ENCODE measurements at places on chromosomes 2 and 18.

DNA sequence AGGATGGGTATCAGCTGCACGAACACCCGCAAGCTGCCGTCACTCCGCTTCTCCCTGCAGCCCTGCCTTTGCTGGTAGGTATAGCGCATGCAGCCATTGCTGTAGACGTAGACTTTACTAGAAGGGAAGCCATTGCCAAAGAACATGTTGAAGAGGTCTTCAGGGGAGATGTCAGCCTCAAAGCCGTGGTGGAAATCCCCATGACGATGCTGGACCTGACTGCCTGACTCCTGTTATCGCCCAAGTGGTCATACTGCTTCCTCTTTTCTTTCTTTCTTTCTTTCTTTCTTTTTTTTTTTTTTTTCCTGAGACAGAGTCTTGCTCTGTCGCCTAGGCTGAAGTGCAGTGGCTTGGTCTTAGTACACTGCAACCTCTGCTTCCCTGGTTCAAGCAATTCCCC, 68.7 kb upstream of the SPRED2 start:
- DNase-seq = no peak

GRCh38 chr18:8276406-8276805, 332.8 kb upstream of the RAB12 start:
- no peak for DNase-seq

DNA sequence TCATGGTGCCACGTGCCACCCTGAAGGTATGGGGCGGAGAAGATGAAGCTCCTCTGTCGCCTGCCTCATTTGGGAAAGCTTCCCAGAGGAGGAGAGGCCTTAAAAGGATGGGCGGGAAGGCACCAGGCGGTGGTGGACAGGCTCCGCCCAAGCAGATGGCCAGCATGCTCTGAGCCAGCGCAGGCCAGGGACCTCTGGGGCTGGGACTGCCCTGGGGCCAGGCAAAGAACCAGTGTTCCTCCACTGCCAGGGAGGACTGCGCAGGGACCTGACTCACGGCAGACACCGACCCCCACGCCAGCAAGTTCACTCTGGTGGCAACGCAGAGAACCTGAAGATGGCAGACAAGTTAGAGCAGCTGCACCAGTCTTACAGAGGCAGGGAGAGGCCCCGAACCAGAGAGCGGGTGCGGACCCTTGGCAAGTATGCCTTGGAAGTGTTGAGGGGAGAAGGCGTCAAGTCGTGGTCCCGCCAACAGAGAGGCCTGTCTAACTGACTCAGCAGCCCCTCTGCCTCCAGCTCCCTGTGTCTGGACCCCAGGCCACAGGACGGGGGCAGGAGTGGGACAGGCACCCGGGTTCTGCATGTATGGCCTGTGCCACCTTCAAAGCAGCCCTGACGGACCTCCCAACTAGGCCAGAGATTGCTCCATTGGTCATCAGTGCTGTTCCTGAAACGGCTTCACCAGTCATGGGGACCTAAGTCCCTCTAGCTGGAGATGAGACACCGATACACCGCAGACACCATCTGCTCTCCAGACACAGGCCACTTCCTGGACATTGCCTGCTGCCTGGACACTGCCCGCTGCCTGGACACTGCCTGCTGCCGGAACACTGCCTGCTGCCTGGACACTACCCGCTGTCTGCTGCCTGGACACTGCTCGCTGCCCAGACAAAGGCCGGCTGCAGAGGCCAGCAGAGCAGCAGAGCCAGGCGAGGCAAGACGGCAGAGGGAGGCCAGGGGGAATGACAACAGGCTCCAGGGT, 124.7 kb downstream of the HDAC4 start:
- DNase-seq = peak; percentile 69

- DNase-seq = no peak
Measured at GRCh38 chr2:71777946-71778345, 324.6 kb downstream of the DYSF start.

DNA sequence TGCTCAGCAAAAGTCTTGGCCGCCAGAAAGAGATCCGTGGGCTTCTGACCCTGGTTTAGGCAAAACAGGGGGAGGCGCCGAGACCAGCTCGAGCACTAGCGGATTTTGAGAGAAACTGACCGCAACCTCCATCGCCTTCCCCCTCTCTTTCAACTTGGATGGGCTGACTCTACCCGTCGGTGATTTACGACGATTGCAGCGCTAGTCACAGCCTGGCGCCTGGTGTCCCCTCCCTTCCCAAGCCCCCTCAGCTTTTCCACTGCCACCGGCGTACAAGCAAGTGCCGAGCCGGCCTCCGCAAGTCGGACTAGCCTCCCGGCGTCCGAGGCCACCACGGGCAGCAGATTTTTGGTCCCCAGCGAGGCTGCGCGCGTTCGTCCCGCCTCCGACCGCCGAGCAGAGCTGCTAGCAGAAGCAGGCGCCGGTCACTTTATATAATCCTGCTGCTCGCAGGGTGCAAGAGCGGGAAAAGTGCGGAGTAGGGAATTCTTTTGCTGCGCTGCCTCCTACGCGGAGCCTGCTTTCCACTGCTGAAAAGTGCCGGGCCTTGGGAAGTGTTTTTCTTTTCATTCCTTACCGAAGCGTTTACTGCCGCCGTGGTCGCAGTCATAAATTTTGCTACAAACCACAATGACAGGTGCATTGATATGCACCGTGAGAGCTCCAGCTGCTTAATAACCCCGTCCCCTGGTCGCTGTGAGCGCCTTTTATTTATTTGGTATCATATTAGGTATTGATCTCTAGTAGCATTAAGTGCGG, 7.7 kb downstream of the HOXD3 start:
- no peak for DNase-seq

DNA sequence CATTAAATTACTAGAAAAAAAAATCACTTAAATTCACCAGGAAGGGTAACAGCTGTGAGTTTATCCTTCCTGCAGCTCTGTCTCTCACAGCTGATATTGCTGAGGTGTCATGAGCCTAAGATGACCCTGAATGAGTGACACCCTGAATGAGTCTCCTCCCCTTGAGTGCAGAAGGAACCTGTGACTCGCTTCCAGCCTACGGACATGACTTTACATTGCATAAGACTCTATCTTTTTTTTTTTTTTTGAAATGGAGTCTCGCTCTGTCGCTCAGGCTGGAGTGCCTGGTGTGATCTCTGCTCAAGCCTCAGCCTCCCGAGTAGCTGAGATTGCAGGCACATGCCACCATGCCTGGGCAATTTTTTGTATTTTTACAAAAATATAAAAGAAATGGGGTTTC, 14.1 kb downstream of the MRO start:
- no peak for DNase-seq

GRCh38 chr18:1805521-1805920, 765.8 kb downstream of the METTL4 start:
- DNase-seq = no peak

DNA sequence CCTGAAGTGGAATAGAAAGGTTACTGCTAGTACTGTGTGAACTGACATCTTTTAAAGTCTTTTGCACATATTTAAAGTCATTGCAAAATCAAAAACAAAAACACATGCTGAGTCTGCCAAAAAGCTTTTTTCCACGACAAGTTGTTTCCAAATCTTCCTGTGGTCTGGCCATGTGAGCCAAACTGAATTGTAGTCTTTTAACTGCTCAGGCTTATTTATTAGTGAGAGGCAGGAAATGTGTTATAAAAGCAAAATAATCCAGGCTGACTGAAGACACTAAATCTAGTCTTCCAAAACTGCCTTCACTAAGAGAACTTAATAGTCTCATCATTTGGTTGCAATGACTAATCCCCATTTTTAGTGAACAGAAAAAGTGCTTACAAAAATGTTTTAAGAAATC, 2.3 kb downstream of the KRCC1 start:
- DNase-seq = no peak

DNA sequence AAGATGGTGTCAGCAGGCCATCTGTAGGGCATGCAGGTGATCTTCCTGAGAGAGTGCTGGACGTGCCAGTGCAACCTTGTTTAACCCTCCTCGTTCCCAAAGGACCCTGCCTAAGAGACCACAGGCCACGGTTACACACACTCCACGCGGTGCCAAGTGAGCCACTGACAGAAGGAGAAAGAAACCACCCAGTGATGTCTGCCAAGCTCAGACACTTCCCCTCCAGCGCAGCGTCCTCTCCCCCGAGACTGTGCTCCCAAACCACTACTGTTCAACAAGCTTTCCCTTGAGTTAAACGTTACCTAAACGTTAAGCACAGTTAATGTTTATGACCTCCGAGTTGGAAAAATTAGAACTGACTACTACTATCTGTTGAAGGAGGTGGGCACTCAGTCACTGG, 119.1 kb upstream of the NCK2 start:
- no peak for DNase-seq

DNA sequence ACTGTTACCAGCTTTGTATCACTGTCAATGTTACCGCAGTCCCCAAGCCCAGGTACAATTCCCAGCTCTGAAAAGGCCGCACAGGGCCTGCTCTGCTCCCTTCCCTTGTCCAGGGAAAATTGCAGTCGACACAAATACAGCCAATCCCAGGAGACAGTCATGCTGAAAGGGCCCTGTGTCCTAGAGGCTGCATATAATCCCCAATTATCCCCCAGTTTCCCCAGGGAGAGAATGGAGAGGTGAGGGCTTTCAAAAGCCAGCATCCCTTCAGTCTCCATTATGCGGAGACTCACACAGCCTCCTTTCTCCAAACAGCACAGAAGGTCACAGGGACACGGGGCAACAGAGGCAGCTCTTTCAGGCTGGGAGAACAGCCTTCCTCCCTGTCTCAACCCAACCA, 17.1 kb upstream of the CTIF start:
- DNase-seq = no peak

DNA sequence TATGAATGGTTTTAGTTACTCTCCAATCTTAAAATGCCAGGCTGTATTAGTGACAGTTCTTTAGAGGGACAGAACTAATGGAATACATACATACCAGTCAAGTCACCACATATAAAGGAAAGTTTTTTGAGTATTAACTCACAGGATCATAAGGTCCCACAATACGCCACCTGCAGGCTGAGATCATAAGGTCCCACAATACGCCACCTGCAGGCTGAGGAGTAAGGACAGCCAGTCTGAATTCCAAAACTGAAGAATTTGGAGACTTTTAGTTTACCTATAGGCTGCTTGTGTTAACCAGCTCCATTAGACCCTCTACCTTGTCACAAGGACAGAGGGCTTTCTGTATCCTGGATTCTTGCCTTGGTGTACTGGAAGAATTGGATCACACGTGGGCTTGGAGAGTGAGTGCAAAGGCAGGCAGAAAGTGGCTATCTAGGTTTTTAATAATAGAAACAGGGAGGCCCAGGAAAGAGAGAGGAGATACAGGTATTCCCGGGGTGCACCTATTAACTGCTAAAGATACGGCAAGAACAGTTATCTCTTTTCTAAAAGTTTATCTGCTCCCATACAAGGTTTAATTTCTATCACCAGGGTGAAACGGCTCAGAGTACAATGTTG, 234.9 kb upstream of the CYRIA start:
- DNase-seq = no peak

GRCh38 chr18:2848247-2849246, 1.7 kb downstream of the EMILIN2 start:
- no peak for DNase-seq

GRCh38 chr18:8217051-8217564, 392.1 kb upstream of the RAB12 start:
- DNase-seq = no peak

- DNase-seq = no peak
Measured at GRCh38 chr2:143428700-143429099, 299.5 kb downstream of the ARHGAP15 start.

- DNase-seq = no peak
Measured at GRCh38 chr2:64853894-64854293, 135.3 kb upstream of the SLC1A4 start.

GRCh38 chr2:191384829-191385228, 139.6 kb downstream of the MYO1B start:
- DNase-seq = no peak

DNA sequence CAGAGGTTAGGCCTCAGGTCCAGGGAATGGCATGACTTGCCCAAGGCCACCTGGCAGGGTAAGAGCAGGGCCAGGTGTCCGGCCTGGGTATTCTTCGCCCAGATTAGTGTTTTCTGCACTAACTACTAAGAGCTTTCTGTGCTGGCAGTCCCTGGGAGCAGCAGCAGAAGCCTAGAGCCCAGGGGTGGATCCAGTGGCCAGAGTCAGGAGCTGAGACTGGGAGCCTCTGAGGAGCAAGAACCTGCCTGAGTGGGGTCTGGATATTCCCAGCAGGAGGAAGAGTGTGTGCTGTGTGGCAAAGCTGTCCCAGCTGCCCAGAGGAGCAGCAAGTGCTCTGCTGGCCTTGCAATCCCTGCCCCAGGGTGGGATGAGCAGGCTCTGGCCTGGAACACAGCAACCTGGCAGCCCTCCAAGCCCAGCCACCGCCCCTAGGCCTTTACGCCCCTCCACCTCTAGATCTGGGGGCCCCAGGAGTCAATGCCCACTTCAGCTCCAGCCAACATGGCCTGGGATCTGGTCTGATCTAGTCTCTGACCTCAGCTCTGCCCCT, 30.7 kb upstream of the GPAT2 start:
- no peak for DNase-seq

DNA sequence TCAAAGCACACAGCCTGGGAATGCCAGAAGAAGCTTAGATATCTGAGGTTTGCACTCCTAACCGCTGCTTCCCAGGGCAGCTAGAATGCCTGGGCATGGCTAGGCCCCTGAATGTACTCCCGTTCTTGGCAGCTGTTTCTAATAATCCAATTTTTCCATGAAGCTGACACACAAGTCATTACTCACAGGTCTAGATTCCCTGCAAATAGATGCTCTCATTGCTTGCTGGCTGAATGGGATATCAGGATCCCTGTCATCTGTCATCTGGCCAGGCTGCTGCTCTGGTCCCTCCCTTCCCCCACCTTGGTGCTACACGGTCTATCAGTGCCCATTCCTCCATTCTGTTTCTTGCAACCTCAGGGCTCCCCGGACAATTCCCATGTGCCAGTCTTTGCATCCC, 40.7 kb upstream of the TEX51 start:
- DNase-seq = no peak

GRCh38 chr2:177520324-177520723, 127.8 kb downstream of the AGPS start:
- no peak for DNase-seq

DNA sequence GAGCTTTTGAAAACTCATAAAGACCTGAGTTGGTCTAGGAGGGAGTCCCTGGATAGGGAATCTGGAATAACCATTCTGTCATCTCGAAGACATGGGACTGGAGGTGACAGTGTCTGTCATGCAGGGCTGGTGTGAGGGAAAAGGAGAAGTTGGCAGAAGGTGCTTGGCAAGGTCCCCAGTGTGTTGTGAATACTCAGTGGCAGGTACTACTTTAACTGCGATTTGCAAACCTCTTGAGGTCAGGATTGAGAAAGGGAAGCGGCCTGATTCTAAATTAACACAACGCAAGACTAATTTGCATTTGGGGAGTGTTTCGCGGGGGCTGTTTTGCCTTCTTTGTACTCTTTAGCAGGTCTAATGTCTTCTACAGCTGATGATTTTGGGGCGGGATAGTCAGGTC, 77.0 kb upstream of the TMEM200C start:
- DNase-seq = no peak

DNA sequence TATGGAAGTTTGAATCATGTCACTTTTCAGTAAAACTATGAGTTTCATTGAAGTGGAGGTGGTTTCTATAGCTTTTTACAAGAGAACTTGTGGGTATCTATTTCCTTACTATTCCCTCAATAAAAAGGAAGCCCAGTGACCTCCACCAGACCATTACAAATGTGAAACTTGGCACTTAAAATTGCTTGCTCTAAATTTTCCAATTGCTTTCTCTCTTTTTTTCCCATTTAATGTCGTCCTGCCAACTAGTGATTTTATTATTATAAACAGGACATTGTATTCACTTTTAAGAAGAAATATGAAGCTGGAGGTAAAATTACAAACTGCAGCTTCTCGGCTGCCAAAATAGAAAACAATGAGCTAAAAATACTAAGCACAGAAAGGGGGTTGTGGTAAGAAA, 208.2 kb upstream of the ALPP start:
- no peak for DNase-seq

GRCh38 chr2:23703583-23704385, 223.1 kb downstream of the ATAD2B start:
- no peak for DNase-seq

GRCh38 chr18:26719896-26720295, 145.6 kb downstream of the AQP4 start:
- no peak for DNase-seq
